ENCODE measurements at places on chromosomes 16 and 17.
A peak's percentile ranks its signal among the peaks of the same experiment; 100 is the strongest.

- peak; percentile 59 for DNase-seq
Observed at GRCh38 chr16:68086336-68086841, 1.2 kb downstream of the NFATC3 start.

- no peak for DNase-seq
Observed at GRCh38 chr16:11651796-11652195, 16.5 kb upstream of the SNN start.

- no peak for DNase-seq
Observed at GRCh38 chr17:51890710-51891109, 267.8 kb downstream of the CA10 start.

DNA sequence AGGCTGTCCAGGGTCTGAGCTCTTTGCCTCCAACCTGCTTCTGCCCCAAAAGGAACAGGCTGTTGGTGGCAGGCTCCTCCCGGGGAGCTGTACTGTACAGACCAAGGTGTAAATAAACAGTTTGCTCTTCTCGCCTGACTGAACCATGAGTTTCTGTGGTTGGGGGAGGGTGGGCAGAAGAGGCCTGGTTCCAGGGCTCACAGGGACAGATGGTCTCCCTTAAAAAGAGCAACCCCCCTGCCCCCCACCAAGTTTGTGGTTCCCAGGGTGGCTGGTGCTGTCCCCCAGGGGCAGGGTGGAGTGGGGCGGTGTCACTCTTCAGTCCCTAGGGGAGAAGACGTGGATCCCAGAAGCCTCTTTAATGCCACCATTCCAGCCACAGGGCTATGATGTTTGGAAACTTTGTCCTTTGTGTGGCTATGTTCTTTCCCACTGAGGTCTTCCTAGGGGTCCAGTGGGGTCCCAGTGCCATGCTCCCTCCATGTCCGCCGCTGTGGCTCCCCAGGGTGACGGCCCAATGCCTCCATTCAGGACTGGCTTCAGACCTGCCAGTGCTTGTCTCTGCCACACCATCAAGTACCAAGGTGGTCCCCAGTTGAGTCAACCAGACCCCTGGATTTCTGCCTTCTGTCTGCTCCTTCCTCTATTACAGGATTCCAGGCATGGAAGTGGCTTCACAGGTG lies 146.7 kb downstream of the RAB11FIP4 start:
- no peak for DNase-seq

- DNase-seq: no peak
Observed at GRCh38 chr17:14972844-14973243, 292.3 kb downstream of the PMP22 start.

- no peak for DNase-seq
Observed at GRCh38 chr17:71593078-71593477, 527.7 kb upstream of the SOX9 start.

DNA sequence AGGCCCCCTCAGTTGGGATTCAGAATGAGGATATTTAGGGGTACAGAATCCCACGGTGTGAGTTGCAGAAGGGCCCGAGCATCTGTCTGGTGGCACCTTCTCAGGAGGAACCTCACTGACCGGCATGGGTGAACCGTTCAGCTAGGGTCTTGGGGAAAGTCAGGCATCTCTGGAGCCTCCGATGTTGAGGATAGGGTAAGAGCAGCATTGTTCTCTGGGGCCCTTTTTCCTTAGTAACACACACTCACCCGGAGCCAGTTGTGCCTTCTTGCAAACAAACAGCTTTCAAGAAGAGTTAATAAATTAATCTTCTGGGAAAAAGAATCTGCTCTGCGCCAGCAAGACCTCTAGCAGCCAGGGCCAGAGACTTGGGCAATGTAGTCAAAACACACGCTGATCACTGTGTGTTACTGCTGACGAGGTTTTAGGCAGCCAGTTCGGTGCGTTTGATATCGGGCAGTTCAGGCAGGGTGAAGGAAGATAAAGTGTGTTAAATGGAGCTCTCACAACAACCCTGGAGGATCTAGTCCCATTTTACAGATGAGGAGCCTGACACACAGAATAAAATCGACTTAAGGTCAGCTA lies 48.9 kb downstream of the MSI2 start:
- no peak for DNase-seq

DNA sequence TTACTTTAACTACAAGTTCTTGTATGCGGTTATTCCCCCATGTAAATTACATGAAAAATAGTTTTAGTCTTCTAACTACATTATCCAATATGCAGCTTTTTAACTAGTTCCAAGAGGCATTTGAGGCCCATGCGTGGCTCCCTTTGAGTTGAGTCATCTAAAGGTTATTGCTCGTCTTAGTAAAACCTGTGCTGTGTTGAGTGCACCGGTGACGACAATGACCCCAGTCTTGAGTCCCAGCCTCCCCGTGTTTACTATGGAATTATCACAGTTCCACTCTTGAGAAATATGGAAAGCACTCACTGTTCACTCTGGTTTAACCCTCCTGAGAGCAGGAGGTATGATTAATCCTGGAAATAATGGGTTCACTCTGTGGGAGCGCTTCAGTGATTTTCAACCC lies 119.2 kb downstream of the PITPNC1 start:
- no peak for DNase-seq

GRCh38 chr16:85555719-85556455 lies 57.2 kb upstream of the GSE1 start:
- DNase-seq: peak; percentile 71

GRCh38 chr16:75541236-75541635 lies 5.3 kb upstream of the CHST5 start:
- DNase-seq: no peak

GRCh38 chr16:88938777-88939244 lies 38.2 kb downstream of the CBFA2T3 start:
- DNase-seq: peak; percentile 41

- no peak for DNase-seq
Observed at GRCh38 chr17:49564638-49565037, 11.0 kb upstream of the NXPH3 start.

GRCh38 chr17:78650093-78650715 lies 73.0 kb upstream of the DNAH17 start:
- DNase-seq: no peak

- no peak for DNase-seq
Observed at GRCh38 chr16:71432906-71433305, 8.9 kb downstream of the TLE7 start.

DNA sequence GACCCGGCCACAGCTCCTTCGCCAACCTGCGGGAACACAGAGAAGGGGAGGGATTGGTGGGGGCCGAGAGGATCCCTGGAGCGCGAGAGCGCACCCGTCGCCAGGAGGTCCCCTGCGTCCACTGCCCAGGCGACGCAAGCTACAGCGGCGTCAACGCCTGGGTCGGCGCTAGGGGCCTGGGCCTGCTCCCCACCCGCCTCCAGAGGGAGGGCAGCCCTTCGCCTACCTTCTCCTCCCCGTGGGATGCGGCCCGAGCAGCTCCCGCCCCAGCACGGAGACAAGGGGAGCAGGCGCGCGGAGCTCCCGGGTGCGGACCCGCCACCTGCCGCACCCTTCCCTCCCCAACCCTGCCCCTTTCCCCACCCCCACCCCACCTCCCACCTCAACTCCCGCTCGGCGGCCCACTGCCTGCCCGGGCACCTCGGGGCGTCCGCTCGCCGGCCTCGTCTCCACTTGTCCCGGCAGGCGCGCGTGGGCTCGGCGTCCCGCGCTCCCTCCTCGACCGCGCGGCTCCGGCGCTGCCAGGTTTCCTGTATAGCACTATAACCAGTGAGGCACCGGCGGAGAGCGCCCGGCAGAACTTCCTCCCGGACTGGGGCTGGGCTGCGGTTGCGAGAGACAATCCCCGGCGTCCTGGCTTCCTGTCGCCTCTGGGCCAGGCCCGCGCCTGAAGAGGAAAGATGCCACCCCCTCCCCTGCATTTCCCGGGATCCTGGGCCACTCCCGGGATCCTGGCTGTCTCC lies 119.1 kb upstream of the SMURF2 start:
- DNase-seq: peak; percentile 76

DNA sequence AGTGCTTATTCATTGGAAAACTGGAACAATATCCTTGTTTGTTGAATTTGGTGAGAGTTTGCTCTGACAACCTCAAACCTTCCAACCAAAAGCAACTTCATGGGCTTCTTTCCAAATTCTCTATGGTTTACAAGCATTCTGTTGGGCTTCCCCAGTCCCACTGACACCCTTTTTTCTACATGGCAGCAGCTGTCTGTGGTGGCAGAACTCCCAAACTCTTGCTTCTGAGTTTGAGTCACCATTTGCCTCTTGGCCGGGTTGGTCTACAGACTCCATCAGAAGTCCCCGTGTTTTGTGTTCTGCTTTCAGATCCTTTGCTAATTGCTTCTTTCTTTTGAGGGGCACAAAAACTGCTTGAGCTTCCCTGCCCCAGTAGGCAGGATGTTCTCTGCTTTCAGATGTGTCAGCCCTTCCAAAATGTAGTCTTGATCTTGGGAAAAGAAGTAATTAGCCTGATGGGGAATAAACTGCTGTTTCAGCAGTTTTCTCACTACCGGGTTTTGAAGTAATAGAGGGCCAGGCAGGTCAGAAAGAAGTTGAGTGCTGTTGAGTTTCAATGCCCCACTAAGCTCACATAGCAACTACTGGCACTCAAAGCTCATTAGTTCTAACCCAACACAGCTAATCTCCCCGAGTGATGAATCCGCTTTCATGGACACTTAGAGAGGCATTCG lies 80.7 kb downstream of the HS3ST3A1 start:
- DNase-seq: no peak

DNA sequence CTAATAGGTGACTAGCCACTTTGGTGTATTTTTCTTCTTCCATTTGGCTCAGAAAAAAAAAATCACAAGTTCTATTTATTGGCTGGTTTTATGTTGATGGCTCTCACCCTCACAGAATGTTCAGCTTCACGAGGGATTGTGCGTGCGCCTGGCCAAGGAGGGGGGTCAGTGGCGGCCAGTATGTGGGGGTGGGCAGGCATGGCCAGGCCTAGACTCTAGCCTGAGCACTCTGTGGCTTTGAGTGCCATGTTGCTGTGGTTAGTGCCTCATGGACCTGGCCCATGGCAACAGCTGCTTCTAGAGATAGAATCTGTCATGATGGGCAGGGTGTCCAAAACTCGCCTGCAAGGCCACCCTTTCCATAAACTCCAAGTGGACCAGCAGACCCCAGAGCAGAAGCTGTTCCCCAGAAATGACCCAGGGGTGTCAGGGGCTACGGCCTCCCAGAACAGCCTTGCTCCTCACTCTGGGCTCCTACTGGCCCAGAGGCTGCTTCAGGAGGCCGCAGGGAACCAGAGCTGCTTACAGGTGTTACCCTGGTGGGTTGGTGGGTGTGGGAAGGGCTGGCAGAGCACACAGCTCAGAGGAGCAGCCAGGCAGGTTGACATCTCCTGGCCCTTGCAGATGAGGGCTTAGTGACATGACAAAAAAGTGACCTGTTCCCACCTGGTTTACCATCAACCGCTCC lies 124.9 kb downstream of the SOCS1 start:
- DNase-seq: no peak

DNA sequence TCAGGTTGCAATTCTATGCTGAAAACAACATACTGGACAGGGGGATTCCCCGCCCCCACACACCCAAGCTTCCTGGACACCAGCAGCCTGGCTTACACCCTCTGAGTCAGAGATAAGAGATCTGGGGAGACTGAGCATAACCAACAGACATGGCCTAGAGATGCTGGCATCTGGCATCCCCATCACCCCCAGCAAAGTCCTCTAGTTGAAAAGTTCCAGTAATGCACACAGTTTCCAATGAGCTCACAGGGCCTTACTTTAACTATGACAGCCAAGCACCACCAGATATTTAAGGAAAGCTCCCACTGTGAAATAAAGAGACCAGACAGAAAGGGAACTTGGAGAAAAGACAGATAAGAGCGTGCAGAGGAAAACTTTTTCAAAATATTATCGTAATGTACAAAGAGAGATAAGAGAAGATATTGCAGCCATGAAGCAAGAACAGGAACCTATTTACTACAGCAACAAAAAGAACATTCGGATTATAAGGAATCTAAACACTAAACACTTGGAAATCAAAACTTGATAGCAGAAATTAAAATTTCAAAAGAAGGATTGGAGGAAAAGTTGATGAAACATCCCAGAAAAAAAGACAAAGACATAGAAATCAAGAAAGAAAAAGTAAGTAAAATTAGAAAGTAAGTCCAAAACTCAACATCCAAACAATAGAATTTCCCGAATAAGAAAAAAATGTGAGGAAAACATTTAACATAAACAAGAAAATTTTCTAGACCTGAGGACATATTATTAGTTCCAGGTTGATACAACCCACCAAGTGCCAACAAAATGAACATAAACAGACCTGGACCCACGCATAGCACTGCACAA lies 17.2 kb upstream of the ALOX15 start:
- peak; percentile 48 for DNase-seq

GRCh38 chr16:69465083-69465721 lies 40.8 kb downstream of the CYB5B start:
- peak; percentile 66 for DNase-seq

GRCh38 chr17:7355053-7355452 lies at the start of gene TMEM95:
Gene TMEM95, plus strand, starts transcription at chr17:7355156. Its CDS starts 49 bp downstream, at chr17:7355205.
- DNase-seq: no peak

DNA sequence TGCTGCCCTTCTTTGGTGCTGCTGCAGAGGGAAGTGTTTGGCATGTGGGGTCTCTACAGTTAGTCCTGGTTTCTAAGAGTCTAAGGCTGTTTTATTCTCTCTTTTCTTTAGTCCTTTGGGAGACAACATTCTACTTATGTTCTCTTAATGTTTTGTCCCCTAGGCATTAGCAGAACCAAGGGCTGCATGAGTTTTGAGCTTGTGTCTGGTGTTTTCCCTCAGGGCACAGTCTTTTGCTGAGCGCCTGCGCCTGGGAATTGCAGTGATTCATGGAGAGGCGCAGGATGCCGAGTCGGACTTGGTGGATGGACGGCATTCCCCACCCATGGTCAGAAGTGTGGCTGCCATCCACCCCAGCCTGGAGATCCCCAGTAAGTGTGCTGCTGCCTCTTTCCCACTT lies 41.1 kb upstream of the SLC5A10 start:
- DNase-seq: no peak

GRCh38 chr16:10153985-10154384 lies 28.2 kb downstream of the GRIN2A start:
- no peak for DNase-seq

DNA sequence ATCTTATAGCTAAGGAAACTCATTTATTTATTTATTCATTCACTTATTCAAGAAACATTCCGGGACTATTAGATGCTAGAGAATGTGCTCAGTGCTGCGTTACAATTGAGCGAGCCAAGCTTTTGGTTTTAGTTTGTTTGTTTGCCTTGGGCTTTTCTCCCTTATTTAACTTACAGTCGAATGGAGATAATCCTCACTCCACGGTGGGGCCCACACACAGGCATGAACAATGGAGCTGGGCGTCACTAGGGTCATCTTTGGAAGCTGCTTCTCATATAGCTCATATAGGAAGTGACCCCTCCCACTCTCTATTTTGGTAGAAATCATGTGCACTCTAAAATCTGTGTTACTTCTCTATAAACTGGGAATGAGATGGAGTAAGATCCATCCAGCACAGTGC lies 210.0 kb downstream of the TMEM114 start:
- no peak for DNase-seq

DNA sequence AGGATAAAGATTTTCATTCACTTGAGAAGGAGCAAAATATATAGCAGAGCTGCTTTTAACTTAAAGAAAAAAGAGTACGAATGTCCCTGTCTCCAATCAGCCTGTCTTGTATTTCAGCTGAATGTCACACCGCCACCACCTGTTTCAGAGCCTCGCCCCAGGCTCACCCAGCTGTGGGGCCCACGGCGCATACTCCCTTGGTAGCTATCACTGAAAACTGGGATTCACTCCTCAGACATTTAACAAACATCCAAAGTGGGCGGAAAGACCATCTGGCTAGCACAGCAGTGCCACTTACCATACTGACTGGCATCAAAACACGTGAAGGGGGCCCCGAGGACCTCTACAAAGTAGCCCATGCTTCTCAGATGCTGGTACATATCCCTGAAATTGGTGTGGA lies 25.4 kb upstream of the SLC38A8 start:
- no peak for DNase-seq
